ENCODE measurements at places on chromosomes 2 and 18. TPM values are rescaled to one million over a fixed set of nuclear protein-coding genes. Genes with fewer than 3 reads are reported as not detected.

CD8B2 gene
- not detected for polyA plus RNA-seq

SERPINB12 gene
- polyA plus RNA-seq = not detected

DNA sequence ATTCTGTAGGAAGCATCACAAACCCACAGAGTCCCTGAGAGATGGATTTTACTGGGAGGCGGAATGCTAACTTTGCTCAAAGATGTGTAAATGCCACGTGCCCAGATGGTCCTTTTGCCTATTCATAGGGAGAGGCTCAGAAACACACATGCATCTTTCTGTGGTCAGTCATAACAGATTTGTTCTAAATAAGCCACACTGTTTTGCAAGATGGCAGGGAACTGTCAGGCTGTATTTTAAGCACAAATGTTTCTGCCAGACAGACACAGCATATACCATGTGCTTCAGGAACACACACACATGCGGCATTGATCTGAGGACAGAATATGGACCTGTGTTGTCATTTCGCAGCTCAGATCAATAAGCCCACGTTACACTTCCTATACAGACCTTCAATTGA is 312.0 kb downstream of the GPD2 start:
- no peak for DNase-seq

- DNase-seq = no peak
These were observed 138.3 kb upstream of the ZNF521 start for GRCh38 chr18:25490316-25490715.

DNA sequence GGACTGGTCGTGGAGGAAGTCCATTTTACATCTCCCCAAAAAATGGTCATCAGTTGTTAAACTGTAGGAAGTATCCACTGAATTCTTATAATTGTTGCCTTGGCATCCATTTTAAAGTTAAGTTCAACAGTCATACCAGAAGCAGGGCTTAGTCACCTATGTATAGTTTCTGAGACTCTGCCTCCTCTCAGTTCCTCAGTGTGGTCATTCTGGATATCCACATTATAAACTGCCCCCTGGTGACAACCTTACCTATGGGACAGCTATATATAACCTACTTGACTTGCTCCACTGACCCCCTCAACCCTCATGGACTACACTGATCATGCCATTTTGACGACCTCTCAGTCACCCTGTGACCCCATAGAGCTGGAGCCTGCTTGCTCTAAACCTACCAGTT is 617.0 kb downstream of the LRP1B start:
- DNase-seq = no peak
